Erythroblast (primary cell): ENCODE measurements at places on chromosomes 6 and 20.

GRCh38 chr20:47663354-47664067 is 121.8 kb downstream of the SULF2 start:
- peak; percentile 63 for DNase-seq

DNA sequence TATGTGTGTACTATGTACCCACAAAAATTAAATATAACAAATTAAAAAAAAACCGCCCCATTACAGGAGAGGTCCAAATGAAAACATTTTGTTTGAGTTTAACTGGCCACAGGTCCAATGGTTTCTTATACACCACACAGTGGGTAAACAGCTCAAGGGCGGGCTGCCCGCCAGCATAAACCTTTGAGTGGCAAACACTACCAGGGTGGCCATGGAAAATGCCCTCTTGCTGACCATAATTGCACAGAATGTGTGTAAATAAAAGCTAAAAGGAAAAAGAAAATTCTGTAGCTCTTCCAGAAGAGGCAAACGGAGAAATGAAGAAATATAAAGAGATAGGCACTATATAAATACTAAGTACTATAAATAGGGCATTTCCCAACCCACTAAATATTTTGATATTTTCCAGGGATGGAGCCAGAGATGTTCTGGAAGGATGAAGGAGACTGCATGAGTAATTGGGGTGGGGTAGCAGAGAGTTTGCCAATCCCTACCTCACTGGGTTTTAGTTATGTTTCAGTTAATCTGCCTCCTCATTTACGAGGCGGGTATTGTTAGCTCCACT is 1.1 kb upstream of the CDC5L start:
- no peak for DNase-seq

- no peak for DNase-seq
Observed at GRCh38 chr20:49785149-49785851, 27.3 kb upstream of the SLC9A8 start.

DNA sequence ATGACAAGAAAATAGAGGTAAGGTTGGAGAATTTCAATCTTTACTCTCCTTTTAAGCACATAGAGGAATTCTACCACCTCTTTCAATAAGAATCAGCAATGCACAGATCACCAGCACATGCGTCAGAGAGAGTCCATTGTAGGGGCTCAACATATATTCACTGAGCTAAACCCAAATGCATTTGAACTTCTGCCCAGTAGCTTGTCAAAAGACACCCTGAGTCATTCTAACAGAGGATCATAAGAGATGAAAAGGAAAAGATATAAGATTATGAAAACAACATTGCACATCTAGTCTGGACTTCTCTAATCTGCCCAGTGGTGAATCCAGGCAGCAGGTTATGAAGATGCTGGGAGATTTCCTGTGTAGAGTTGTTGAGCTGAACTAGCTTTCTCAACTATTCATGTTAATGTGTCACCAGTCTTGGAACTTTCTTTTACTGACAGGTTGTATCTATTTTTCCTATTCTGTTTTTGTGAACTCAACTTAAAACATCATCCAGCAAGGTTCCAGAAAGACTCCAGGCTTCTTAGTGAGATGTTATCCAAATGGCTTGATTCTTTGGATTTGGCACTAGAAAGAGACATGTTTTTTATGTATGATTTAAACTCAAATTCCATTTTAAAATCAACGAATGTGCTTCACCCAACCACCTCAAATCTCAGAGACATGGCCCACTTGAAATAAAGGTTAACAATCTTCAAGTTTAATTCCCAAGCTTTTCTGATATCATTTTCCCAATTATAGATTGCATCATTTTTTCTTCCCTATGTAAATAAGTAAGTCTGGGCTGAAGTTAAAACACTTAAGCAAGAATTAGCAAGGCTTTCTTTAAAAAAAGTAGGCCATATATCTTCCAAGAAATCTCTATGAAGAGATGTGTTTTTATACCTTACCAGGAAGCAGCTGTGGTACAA is 89.3 kb downstream of the TSHZ2 start:
- DNase-seq, result no peak

GRCh38 chr6:140105857-140106256 is 731.4 kb upstream of the CITED2 start:
- DNase-seq, result peak; percentile 51
